ENCODE measurements at places on chromosomes 1 and 21. TPM values are rescaled to one million over a fixed set of nuclear protein-coding genes. Genes with fewer than 3 reads are reported as not detected.
A peak's percentile ranks its signal among the peaks of the same experiment; 100 is the strongest.

DNA sequence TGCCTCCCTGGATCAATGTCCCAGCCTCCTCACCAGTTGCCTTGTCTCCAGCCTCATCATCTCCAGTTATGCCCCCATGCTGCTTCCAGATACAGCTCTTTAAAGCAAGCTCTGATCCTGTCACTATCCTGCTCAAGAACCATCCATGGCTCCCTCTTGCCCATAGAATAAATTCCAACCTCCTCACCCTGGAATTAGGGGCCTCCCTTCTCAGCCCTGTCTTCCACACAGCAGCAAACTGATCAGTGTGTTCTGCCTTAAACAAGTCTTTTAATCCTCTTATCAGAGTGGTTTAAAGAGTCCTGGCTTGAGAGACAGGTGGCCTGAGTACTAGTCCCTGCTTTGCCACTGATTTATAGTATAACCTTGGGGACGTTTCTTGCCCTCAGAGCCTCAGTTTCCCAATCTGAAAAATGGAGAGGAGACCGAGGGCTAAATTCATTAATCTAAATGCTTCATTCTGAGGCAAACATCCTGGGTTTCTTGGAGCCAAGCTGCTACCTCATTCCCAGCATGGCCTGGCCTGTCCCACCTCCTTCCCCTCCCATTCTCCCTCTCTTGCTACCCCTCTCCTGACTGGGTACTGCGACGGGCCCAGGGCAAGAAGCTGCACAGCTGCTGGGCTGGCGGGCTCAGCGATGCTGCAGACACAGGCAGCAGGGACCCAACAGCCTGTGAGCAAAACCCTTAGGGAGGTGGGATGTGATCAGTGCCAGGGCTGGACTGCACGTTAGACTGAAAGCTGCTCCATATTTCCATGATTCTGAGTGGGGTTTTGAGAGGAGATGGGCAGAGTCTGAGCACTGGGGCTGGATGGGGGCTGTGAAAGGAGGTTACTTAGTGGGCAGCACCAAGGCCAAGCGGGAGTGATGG lies 221.4 kb downstream of the PTPRU start:
- no peak for DNase-seq

DNA sequence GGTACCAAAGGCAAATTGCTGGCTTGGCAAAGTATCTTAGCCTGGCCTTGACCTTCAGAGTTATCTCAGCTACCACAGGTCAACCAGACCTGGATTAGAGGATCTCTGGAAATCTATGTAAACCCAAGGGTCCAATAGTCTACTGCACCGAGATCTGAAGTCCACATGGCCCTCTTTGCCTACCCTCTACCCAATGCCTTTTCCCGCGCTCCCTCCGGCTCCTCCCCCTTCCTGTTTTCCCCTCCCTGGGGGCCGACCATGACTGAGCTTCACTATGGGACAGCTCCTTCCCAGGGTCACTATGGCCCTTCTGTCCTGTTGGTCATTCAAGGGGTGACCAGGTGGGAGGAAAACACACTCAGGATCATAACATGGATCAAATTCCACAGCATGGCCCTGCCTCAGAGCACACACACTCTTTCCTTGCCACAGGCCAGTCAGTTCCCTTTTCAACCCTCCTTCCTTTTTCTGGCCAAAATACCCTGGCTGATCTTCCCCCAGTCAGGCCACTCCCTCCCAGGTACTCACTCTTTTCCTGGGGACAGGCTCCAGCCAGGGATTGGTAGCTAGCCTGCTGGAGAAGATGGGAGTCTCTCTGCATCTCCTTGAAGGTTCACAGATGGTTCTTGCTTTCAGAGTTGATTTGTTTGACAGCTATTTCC lies 19.1 kb upstream of the TMEM183A start:
- DNase-seq, result no peak

DNA sequence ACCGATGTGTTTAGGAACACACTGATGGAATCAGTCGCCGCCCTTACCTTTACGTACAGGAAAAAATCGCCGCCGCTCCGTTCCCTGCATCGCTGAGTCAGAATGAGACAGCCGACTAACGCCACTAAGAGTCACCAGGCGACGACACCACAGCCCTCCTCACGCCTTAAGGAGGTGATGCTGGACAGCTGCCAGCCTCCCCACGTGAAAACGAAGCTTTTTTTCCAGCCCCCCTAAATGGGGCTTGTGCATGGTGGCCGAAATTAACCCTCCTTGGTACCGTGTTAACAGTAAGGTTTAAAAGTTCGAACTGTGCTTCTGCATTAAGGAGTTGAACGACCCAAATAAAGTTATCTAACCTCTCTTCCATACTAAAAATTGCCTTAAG lies 511 bp downstream of the DNTTIP2 start:
- DNase-seq, result peak; percentile 75

GRCh38 chr1:99173282-99173681 lies 91.0 kb upstream of the PLPPR4 start:
- DNase-seq, result no peak

DNA sequence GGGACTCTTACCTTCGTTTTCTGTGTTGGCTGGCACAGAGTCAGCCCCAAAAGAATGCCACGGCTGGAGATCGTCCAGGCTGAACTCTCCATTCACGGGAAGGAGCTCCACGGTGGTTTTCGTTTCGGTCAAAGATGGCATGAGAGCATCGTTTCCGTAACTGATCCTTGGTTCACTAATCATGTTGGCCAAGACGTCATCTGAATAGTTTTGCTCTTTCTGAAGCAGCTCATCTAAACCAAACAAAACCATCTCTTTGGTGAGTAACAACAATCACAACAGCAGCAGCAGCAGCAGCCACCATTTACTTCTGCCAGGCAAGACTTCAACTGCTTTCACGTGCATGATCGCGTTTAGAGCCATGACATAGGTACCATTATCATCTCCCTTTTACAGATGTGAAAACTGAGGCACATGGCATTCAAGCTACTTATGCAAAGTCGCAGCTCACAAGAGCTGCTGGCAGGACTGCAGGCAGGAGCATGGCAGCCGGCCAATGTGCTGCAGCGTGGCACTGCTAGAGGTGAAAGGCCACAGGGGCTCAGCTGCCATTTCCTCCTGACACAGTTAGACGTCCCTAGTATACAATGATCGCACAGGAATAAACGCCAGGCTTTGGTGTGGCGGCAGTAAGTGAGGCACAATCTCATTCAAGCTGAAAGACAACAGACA lies 177.1 kb downstream of the GABPA start:
- peak; percentile 77 for DNase-seq

DNA sequence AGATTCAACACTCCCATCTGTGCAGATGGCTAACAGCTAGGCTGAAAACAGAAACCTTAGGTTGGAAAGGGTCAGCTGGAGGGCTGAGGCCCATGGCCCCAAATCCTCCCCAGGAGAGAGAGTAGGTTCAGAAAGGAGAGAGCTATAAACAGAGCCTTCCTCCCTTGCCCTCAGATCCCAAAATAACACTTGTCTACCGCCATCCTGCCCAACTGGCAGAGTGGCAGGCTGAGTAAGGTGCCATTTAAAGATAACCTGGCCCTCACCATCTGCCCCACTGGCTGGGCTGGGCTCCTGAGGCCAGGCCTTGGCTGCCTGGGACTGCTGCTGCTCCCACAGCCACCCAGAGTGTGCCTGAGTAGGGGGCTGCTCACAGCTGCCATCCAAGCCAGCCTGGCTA lies 4.3 kb upstream of the SHISA4 start:
- no peak for DNase-seq

GRCh38 chr1:19014765-19015164 lies 58.3 kb upstream of the IFFO2 start:
- DNase-seq, result no peak

DNA sequence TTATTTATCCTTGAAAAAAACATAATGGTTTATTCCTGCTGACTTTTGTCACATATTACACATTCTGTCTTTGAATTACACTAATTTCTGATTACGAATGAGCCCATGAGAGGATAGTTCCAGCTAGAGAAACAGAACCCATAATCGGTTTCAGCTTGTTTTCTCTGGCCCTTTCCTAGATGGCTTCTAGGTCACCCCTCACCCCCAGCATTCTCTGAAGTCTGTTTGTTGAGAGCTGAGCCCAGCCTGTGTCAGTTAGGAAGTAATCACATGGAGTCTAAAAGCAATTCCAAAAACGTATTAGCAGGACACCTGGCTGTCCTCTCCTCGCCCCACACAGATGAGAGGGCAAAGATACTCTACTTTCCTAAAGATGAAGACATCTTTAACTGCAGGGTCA lies 48.9 kb downstream of the KIAA1614 start:
- DNase-seq, result no peak

DNA sequence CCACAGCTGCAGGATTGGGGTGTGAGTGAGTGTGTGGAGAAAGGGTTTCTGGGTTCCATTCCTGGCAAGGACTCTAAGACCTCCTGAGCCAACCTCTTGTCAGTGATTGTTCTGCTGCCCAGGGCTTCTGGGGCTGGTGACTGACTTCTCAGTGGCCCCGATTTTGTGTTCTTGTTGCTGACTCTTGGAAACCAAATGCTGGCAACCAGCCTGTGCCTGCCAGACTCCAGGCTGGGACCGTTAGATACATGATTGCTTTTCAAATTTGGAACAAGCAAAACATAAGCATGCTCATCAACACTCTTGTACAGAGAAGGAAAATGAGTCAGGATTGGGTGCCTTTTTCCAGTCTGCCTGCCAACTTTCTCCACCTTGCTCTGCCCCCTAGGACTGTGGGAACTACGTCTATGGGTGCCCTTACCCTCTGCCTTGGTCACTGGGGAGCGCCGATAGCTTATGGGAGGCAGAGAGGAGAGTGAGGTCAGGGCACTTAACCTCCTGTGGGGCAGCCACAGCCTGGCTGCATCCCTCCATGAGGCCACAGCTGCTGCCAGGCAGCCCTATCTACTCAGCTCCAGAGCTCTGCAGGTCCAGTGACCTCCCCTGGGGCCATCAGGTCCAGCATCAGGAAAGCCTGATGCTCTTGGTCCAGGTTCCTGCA lies 39.3 kb upstream of the EPS8L3 start:
- DNase-seq, result no peak

Gene KCNJ9
- total RNA-seq, result not detected

Gene GPR3
- not detected for total RNA-seq

Gene S100A2
- 2.2 TPM for total RNA-seq

Gene RUNX1
- 32.9 TPM for total RNA-seq

Gene CYP2J2
- total RNA-seq, result 1.0 TPM
